ENCODE measurements at places on chromosomes 11 and 22.

- no peak for DNase-seq
Observed at GRCh38 chr11:43399983-43400630, 41.4 kb downstream of the TTC17 start.

DNA sequence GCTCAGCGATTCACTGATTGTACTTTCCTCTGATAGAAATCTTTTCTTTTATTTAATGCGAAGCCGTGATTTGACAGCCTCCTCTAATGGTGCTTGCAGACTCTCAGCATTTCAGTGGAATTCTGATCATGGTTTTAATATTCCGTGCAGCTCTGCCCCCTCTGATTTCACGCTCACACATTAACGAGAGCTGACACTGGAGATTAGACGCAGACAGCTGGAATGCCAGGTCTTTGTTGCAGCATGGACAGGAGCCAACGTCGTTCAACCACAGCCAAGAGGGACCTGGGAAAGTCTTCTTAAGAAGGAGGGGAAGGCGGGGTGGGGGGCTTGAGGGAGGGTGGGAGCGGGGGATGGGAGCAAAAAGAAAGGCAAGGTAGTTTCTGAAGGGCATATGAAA lies 186.4 kb downstream of the BLID start:
- DNase-seq: no peak

- DNase-seq: no peak
Observed at GRCh38 chr22:20946991-20947390, 20.1 kb upstream of the AIFM3 start.

DNA sequence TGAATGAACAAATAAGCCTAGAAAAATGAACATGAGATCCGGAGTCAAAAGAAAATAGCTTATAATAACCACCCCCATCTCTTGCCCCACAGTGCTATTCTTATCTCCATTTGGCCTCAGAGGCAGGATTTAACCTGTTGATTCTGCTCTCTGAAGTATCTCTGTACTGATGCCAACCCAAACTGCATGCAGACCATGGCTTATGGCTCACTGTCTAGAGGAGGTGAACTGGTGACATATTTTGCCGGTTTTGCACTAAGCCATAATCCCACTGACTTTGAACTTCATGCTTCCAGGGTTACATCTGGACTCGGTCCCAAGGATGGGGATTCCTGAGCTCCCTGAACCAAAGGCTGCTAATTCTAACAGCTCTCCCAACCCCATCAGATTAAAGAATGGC lies 397.1 kb downstream of the TENM4 start:
- DNase-seq: no peak

- DNase-seq: no peak
Observed at GRCh38 chr11:103257360-103257759, 148.1 kb downstream of the DYNC2H1 start.

- no peak for DNase-seq
Observed at GRCh38 chr11:129190087-129190486, 2.0 kb downstream of the ARHGAP32 start.

GRCh38 chr22:46587492-46588278 lies 32.5 kb upstream of the GRAMD4 start:
- DNase-seq: no peak

GRCh38 chr11:10722307-10722706 lies 28.7 kb upstream of the CTR9 start:
- no peak for DNase-seq

DNA sequence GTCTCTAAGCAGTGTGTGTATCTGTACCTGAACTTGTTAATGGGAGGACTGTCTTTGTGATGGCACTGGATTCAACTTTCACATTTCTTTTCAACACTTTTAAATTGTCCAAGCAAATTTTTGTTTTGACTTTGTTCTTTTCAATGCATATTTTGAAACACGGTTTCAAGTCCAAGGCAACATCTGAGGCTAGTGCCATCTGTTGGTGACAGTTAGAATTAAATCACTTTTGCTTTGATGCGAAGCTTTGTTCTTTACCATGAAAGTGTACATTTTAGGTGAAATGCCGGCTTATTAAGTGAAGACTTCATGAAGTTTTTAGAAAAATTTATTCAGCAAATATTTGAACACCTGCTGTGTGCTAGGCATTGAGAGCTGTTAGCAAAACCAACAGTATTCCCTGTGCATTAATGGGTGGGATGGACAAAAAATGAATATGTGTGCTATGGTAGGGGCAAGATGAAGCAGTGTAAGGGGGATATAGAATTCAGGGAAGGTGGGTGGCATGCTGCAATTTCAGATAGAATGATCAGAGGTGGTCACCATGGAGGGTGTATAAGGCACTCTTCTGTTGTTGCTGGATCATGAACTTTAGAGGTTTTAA lies 70.2 kb downstream of the DDX10 start:
- DNase-seq: no peak

DNA sequence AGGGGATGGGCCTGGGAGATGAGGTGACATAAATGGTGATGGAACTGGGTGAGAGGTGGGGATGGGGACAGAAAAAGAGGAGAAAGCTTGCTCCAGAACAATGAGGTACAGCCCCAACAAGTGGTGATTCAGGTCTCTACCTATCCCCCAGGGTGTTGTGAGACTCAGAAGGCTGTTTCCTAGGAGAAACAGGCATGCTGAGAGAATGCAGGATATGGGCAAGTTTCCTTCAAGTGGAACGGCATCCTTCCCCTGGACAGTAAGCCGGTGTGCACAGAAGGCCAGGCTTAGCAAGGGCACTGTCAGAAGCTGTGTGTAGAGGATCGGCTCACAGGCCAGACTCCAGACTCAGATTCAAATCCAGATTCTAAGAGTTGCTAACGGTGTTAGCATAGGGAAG lies 34.1 kb upstream of the CRTAM start:
- DNase-seq: no peak

- DNase-seq: no peak
Observed at GRCh38 chr11:126390272-126390867, 34.9 kb downstream of the ST3GAL4 start.

GRCh38 chr22:17918840-17919239 lies 105.5 kb downstream of the MICAL3 start:
- DNase-seq: no peak

- DNase-seq: no peak
Observed at GRCh38 chr11:104926771-104927611, 28.7 kb upstream of the CASP12 start.

DNA sequence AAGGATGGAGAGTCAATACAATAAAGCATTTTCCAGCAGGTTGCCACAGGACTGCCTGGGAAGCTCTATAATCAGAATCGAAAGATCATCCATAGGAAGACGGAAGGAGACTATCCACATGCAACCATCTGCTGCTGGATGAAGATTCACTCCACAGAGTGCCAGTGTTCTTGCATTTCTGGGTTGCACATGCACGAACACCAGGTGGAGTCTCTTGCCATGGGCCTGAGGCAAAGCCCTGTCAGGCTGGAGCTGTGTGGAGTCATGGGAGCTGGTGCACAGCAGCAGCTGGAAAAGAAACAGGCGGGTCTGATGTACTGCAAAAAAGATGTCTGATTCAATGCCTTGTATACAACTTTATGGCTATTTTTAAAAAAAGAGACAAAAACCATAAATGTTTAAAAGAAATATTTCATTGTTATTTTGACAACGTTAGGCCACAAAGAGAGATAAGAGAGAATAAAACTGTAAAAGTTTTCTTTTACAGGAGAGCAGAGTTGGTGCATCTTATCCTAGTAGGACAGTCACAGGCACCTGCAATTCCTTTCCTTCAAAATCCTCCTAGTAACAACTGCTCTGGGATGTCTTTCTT lies 12.9 kb upstream of the FAT3 start:
- no peak for DNase-seq

DNA sequence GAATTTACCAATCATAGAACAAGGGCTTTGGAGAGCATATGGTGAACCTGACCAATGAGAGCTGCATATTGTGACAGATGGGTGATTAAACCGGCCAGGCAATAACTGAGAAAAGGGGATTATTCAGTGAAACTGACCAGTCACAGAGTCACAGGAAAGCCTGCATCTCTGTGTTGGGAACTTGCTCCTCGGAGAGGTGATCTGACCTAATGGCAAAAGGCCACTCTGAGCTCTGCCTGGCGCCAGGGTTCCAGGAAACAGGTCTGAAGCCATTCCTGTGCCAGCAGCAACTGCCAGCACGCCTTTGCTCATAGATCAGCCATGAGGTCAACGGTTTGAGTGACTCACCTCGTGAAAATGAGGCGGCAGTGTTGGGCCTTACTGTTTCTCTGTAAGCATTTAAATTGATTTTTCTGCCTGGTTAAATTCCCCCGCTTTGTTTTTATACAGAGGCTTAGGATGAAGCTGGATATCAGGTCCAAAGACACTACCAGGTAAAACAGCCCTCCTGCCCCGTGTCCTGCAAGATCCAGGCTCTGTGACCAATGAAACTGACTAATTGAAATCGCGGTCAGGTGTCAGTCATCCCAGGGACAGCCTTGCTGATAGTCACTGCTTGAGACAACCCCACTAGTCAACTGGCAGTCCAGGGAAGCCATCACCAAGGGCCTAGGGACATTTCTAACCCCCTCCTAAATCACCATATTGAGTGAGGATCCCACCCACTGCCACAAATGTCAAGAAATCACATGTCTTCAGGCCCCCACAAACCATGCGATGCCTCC lies 35.8 kb upstream of the MYOD1 start:
- no peak for DNase-seq

GRCh38 chr11:90704510-90704909 lies 481.7 kb upstream of the CHORDC1 start:
- no peak for DNase-seq

GRCh38 chr22:29195118-29195963 lies 10.4 kb upstream of the EMID1 start:
- DNase-seq: no peak

DNA sequence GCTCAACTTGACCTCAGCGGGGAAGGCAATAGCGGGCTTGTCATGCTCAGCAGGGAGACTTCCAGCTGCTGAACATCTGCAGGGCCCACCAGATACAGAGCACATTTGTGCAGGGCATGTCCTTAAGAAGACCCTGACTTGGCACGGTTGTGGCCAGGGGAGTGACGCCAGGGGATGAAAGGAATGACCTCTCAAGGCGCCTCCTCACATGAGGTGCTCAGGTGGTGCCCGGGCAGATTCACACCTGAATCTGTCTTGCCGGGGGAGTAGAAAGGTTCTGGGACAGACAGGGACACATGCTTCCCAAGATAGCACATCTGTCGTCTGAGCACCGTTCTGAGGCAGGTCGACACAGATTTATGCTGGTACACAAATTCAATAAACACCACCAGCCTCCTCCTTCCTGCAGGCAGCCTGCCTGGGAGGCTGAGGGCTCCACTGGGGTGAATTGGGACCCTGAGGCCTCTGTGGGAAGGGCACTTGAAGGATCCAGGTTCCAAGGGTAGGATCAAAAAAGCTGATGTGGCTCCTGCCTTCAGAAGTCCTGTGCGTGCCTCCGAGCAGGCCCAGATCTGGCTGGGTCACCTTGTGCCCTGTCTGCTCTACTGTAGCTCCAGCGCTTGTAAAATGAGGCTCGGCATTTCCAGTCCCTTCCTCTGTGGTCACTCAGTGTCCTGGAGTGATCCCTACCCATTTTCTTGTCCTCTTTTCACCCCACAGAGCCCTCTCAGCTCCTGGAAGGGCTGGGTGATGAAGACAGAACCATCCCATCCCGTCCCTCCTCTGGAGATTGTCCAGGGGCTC lies 49.6 kb upstream of the NECTIN1 start:
- no peak for DNase-seq

- DNase-seq: no peak
Observed at GRCh38 chr11:116446048-116446941, 326.5 kb downstream of the BUD13 start.

DNA sequence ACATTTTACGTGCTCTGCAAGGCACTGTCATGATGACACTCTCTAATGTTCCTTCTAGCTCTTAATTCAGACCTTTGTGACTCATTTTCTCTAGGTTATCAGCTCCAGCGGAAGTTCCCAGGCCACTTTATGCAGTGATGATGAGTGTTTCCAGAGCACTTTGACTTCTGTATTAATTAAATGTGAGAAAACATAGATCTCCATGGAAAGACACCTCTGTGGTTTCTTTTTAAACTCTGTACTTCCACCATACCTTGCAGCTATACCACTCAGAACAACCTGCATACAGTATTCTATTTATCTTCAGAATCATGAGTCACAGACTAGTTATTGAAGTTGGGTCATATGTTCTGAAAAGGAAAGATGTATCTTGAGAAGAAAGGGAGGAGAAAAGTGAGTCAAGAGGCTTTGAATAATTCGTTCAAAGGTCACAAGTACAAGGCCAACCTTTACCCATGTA lies 175.6 kb upstream of the TENM4 start:
- no peak for DNase-seq

DNA sequence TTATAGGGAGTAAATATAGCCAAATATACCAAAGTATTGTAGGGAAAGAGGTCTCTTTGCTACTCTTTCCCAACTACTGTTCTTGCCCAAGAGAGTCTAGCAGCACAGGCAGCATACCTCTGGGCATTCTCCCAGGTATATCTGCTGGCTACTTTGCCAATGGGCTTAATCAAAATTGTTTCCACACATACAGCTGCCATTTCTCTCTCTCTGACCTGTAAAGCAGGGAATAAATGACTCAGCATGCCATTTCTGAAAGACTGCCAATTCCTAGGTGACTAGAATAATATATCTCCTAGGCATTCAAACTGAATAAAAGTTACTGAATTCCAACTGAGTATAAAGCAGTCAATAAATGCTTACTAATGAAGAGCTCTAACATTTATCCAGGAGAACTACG lies 44.6 kb downstream of the RDX start:
- no peak for DNase-seq

DNA sequence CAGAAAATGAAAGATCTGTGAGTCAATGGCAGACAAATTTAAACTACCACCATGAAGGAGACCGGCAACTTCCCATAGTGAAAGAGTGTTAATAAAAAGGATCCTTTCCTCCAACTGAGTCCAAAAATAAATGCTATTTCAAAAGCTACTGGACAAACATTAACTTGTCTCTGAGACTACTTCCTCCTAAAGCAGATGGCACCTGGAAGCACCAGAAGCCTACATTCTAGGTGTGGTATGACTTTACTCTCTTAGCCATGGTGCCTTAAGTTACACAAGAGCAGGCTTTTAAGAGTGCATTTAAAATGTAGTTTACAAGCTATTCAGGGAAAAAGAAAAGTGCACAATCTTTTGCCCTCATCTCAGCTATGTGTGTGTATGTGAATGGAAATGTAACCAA lies 2.5 kb downstream of the ARHGAP32 start:
- DNase-seq: no peak

DNA sequence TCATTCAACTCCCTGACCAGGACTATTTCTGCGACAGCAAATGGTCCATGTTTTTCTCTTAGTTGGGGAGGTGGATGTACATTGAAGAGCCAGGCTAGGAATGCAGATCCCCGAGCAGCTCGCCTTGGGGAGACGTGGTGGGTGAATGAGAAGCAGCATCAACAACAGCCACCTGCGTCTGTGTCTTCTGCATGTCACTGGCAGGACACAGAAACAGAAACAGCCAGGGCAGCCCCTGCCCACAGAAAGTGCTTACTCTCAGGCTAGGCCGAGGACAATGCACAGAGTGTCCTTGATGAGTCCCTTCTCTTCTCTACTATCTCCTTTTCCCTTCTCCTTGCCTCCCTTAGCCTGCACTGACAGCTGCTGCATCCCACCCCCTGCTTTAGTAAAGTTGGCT lies 541.9 kb upstream of the CADM1 start:
- no peak for DNase-seq
